ENCODE measurements at places on chromosomes 1 and 21. TPM values are rescaled to one million over a fixed set of nuclear protein-coding genes. Genes with fewer than 3 reads are reported as not detected.

DNA sequence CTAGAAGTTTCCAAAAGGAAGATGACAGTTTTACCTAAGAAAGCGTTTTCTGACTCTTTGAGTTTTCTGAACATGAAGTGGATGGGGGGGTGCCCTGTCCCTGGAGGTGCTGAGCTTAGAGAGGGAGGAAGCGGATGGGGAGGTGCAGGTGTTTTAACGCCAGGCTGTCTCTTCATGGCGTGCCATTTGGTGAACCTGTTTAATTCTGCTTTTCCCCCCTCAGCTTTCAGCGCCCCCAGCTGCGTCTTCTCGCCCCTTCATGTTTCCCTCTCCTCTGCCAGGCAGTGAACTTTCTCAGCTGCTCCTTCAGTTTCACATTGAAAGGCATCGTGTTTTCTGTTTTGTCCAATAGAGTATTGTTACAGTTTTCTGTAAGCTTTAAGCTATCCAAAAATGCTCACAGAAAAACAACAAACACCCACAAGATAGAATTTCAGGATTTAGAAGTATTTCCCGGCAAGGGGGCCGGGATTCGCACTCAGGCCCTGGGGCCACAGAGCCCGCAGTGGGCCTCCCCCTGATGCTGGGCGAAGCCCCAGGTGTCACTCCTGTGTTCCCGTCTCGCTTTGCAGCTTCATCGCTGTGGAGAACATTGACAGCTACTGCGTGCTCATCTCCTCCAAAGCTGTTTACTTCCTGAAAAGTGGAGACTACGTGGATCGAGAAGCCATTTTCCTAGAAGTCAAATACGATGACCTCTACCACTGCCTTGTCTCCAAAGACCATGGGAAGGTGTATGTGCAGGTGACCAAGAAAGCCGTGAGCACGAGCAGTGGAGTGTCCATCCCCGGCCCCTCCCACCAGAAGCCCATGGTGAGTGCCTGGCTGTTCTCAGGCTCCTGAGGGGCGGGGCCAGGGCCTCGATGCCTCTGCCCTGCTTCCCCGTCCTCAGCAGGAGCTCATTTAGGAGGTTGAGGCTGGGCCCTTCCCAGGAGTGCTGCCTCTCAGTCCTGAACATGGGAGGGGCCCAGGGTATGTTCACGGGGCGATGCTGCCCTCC lies 111.4 kb downstream of the DHRS3 start:
- no peak for DNase-seq

DNA sequence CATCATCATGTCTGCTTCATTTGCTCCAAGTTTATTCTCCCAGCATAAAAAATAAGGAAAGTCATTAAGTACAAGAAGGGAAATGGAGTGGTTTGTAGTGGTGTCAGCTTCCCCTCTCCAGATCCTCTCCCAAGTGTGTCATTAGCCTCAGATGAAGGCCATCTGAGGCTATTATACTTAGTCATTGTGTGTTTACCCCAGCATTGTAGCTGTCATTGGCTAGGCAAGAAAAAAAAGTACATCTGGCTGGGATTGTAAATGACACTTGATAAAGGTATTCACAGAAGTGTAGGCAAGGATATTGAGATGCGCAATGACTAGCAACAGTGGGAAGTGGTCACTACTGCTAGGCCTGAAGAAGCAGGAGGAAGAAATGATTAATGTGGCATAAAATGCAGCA lies 316.9 kb upstream of the SGIP1 start:
- no peak for DNase-seq

- no peak for DNase-seq
These were observed 1104.2 kb upstream of the TMPRSS15 start for GRCh38 chr21:19507682-19508260.

DNA sequence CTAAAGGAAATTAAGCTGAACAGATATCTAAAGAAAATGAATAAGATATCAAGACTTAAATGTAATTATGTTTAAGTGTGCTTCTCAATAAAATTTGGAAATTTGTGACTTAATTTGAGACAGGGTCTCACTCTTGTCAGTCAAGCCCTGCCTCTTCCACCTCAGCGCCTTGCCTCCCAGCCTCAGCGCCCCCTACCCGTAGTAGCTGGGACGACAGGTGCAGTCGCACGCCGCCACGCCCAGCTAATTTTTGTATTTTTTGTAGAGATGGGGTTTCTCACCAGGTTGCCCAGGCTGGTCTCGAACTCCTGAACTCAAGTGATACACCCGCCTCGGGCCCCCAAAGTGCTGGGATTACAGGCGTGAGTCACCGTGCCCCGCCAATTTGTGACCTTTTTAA lies 117.0 kb downstream of the CLEC20A start:
- no peak for DNase-seq

DNA sequence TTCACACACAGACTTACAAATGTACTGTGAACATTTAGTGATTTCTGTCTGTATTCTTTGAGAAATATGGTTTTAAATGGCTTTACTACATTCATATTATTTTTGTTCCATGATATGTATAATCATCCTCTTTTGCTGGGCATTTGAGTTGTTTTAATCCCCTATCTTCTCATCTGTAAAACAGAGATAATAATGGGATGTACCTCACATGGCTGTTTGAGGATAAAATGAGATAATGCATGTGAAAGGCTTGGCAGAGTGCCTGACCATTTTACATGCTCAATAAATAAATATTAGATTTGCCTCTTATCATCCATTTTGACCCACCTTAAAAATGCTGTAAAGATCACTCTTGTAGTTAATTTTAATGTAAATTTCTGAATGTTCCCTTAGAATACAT lies 197.2 kb downstream of the C1orf94 start:
- DNase-seq: no peak

Gene C1orf159
- 17.1 TPM for total RNA-seq

GRCh38 chr1:23369335-23370013 lies at the start of gene ZNF436:
Gene ZNF436, minus strand, starts transcription at chr1:23369836. Its CDS starts 1,831 bp downstream, at chr1:23368005.
- no peak for DNase-seq

GRCh38 chr21:34144224-34144623 lies 70.8 kb downstream of the MRPS6 start:
- DNase-seq: no peak

Gene TAGLN2
- 515 TPM for total RNA-seq

DNA sequence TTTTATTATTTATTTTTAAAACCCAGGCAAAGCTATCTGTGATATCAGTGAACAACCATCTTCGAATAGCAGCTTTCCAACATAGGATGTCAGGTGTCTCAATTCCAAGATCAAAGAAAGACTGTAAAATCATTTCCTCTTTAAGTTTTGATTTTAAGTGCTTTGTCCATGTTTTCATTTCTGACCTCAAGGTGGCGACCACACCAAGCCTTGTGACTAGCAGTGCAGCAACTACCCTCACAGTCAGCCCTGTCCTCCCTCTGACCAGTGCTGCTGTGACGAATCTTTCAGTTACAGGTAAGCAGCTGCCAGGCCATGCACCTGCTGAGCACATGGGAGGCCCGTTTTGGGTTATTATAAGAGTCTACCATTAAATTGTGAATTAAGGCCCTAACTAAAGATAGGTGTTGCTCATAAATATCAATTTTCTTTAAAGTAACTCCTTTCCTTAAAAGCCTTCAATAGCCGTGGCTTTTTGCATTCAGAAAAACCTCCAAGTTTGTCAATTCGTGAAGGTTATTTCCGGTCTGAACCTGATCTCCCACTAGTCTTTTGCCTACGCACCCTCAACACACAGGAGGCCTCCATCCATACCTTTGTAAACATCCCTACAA lies 117.0 kb downstream of the CD247 start:
- DNase-seq: peak; percentile 23

Gene CD1E
- total RNA-seq: 0.42 TPM

DNA sequence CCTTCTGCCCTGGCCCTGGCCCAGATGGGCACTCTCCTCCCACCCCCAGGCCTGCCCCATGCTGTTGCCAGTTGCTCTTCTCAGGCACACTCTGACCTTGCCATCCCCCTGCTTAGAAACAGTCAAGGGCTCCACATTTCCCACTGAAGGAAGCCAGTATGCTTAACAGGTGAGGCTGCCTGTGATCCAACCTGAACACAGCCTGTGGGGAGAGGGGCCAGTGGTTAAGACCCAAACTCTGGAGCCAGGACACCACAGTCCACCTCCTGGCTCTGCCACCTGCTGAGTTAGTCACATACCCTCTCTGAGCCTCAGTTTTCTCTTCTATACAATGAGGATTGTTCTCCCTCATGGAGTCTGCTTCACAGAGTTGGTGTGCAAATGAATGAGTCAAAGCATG lies 526.9 kb downstream of the MATN1 start:
- DNase-seq: no peak

GRCh38 chr1:86245566-86246190 lies 89.1 kb upstream of the COL24A1 start:
- DNase-seq: no peak

Gene DLGAP3
- total RNA-seq: 0.75 TPM

DNA sequence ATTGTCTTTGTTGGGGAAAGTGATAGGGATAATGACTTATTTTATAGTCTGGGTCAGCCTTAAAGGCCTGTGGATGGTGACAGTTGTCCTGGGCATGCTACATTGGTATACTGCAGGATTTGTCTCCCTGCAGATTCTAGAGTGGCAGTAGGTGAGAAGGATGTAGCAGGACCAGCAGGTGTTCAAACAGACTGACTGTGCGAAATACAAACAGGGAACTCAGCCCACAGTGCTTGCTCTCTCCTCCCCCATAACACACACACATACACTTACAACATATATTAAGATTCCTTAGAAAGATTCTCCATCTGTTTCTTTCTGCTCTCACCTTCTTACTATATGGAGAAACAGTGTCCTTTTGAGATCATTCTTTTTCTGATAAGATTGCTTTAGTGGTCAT lies 6.9 kb downstream of the PDE4B start:
- DNase-seq: no peak

DNA sequence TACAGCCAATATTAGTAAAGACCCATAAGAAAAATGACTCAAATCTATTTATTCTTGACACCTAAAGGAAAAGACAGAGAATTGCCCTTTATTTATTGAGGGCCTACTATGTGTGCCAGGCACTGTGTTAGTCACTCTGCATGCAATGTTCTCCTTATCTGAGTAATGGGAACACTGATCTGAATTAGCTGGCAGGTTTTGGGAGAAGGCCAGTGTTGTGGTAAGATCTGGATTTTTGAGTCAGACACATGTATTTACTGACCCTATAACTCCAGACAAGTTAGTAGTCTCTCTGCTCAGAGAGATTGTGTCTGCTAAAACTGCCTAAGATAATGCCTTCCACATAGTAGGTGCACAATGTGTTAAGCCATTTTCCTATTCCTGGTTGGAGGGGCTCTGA lies 17.3 kb downstream of the LCE4A start:
- no peak for DNase-seq

DNA sequence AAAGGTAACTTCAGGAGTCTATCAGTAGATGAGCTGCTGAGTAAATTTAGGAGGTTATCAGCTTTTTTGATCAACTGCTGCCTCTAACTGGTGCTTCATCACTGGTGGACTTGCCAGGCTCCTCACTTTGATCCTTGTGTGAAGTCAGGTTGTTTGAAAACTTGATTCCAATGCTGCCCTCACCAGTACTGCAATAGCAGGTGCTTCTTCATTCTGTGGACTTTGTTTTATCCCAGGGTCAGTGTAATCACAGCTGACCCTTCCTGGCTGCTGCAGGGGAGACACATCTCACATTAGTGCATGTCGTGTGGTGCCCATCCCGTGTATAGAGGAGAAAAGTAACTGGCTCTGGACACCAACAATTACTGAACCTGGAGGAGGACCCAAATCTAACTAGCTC lies 20.0 kb upstream of the KIAA1614 start:
- no peak for DNase-seq
